ENCODE measurements at places on chromosomes 6 and 20. TPM values are rescaled to one million over a fixed set of nuclear protein-coding genes. Genes with fewer than 3 reads are reported as not detected.
A peak's percentile ranks its signal among the peaks of the same experiment; 100 is the strongest.

Gene CDH4
- 0.06 TPM for total RNA-seq

Gene DEF6
- total RNA-seq, result 311 TPM

Gene ADGRB3
- not detected for total RNA-seq

Gene EMILIN3
- not detected for total RNA-seq

DNA sequence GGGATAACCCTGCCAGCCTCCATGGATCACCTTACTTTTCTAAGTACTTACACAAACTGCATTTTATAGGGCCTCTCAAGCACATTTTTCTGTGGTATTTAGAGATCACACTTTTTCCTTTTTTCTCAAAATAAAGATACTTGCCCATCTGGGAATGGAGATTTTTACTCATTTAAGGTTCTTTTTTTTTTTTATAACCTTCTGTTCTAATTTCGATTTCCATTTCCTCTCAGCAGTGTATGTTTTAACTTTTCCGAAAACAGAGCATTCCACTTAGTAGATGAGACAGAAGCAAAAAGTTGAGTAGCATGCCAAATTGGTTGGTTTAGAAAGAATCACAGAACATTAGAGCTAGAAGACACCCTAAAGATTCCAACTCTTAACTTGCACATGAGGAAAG lies 214.3 kb downstream of the ARHGAP18 start:
- no peak for DNase-seq

DNA sequence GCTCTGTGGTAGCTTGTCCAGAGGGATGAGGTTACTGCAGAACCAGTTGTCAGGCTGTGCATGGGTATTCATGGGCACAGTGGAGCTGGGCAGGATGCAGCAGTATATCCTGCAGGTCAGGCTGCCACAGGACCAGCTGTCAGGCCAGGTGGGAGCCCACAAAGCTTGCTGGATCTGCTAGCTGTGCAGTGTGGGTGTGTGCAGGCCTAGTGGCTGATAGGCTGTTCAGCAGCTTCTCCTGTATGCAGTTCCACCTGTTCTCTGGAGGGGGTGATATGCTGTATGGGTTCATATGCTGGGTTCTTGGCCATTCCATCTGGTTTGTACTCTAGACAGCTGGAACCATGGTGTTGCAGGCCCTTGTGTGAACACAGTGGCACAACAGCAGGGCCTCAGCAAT lies 40.6 kb upstream of the TPD52L1 start:
- DNase-seq, result no peak

Gene SSTR4
- total RNA-seq, result not detected

Gene SAPCD1
- total RNA-seq, result 10.7 TPM

Gene SMIM13
- total RNA-seq, result 5.3 TPM

Gene BACH2
- total RNA-seq, result 81.9 TPM

Gene CALHM4
- total RNA-seq, result not detected

DNA sequence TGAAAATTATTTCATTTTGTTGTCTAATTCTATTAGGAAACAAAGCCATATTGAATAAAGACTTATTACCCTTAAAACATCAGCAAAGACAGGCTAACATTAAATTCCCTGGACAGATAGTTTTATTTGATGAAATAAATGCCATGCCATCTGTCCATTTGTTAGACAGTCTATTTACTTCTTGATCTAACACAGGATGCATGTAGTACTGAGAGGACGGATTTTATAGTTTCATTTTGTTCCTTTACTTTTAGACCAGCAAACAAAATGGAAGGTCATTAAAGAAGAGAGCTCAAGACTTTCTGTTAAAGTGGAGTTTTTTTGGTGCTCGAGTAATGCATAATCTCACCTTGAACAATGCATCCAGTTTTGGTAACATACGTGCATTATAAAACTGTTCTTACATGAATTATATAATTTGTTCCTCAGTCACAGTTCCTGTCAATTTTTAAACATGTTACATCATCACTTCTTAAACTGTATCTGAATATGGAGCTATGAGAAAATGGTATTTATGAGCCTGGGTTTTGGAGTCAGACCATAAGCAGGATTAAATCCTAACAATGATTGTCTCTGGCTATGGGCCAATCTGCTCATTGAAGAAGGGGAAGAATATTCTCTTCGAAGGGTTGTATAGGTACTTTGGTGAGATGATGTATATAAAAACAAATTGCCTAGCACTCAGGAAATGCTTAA lies 46.0 kb downstream of the RFX6 start:
- DNase-seq, result no peak

- DNase-seq, result no peak
These were observed 8.4 kb upstream of the TGM2 start for GRCh38 chr20:38173237-38174156.

Gene OR2J3
- not detected for total RNA-seq

- no peak for DNase-seq
These were observed 66.4 kb downstream of the AFDN start for GRCh38 chr6:167892835-167893815.

DNA sequence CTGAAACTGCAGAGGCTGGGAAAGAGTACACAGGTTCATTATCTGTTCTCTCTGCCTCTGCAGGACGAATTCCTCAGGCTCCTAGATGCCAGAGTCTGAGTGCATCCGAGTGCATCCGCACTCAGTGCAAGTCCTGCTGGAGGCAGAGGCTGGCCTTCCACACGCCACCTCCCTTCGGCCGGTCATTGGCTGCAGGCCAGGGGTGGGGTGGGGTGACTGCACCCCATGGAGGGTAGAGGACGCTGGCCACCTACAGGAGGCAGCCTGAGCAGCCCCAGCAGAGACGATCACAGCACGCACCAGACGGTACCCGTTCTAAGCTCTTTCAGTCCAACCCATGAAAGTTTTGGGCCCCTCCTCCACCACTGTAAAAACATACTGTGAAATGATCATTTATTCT lies 11.7 kb downstream of the SFT2D1 start:
- DNase-seq, result no peak

GRCh38 chr20:6489361-6490171 lies 277.9 kb upstream of the BMP2 start:
- DNase-seq, result no peak

- no peak for DNase-seq
These were observed 28.7 kb upstream of the EDN1 start for GRCh38 chr6:12261502-12261901.

Gene ADAM33
- not detected for total RNA-seq

Gene ELOVL2
- not detected for total RNA-seq

GRCh38 chr6:3561725-3562124 lies 104.9 kb upstream of the SLC22A23 start:
- no peak for DNase-seq

GRCh38 chr6:12576389-12576788 lies 140.2 kb upstream of the PHACTR1 start:
- DNase-seq, result no peak

Gene MRPL18
- total RNA-seq, result 19.8 TPM

Gene F13A1
- 4.8 TPM for total RNA-seq

GRCh38 chr6:1679688-1680068 lies 70.0 kb downstream of the FOXC1 start:
- no peak for DNase-seq

GRCh38 chr6:136587527-136587926 lies 37.3 kb upstream of the MAP7 start:
- DNase-seq, result no peak

Gene KHDRBS2
- total RNA-seq, result not detected

GRCh38 chr20:5078399-5078958 lies 41.3 kb downstream of the PCNA start:
- peak; percentile 84 for DNase-seq

GRCh38 chr6:90184334-90185298 lies 112.0 kb downstream of the BACH2 start:
- no peak for DNase-seq

DNA sequence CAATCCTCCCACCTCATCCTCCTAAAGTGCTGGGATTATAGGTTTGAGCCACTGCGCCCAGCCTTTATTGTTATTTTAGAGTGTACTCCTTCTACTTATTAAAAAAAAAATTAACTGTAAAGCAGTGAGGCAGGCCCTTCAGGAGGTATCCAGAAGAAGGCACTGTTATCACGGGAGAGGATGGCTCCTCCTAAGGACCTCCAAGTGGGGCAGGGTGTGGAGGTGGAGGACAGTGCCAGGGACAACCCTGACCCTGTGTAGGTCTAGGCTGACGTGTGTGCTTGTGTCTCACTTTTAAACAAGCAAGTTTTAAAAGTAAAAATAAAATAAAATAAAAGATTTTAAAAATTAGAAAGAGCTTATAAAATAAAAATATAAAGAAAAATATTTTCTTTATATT lies 23.7 kb upstream of the TAF4 start:
- DNase-seq, result no peak
